Testis (tissue), 5 donors: ENCODE measurements at places on chromosomes 12 and 14. TPM values are rescaled to one million over a fixed set of nuclear protein-coding genes. Genes with fewer than 3 reads are reported as not detected.
A peak's percentile ranks its signal among the peaks of the same experiment; 100 is the strongest.

DNA sequence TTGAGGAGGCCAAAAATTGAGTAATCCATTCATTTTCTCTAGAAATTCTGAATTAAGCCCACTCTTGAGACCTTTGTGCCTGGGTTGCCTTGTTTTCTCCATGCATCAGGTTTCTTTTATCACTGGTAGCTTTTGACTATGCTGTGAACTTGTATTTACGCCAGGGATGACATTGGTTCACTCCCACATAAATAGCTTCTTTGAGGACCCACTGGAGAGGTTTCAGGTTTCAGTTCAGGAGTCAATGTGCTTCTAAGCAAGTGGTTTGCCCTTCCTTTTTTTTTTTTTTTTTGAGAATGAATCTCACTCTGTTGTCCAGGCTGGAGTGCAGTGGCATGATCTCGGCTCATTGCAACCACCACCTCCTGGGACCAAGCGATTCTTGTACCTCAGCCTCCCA is 10.2 kb upstream of the SLC17A8 start:
- no peak for DNase-seq

- DNase-seq = no peak
These were observed 117.6 kb downstream of the NCOR2 start for GRCh38 chr12:124449623-124450375.

DNA sequence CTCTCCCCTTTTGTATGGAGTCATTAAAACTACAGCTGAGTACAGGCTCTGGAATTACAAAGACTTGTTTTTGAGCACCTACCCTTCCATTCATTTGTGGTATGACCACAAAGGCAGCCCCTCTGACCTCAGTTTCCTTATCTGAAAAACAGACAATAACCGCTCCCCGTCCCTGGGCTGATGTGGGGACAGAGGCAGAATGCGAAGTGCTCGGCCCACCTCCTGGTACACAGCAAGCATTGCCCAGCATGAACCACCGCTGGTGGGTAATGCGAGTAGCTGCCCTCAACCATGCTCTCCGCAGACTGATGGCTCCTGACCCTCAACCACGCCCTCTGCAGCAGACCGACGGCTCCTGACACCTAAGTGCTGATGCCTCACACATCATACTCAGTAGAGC is 22.4 kb downstream of the P2RX2 start:
- DNase-seq = no peak

GRCh38 chr12:12506496-12506890 is 56.2 kb downstream of the DUSP16 start:
- DNase-seq = peak; percentile 49

DNA sequence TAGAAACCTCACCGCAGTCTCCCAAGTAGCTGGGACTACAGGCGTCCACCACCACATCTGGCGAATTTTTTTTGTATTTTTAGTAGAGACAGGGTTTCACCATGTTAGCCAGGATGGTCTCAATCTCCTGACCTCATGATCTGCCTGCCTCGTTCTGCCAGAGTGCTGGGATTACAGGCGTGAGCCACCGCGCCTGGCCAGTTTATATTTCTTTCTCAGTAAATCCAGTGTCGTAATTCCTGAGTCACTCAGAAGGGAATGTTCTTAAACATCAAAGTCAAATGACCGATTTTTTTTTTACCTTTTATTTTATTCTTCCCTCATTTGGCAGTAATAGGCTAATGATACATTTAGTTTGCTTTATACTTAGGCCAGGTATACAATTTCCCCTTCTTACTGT is 80.5 kb downstream of the FBXO33 start:
- no peak for DNase-seq

DNA sequence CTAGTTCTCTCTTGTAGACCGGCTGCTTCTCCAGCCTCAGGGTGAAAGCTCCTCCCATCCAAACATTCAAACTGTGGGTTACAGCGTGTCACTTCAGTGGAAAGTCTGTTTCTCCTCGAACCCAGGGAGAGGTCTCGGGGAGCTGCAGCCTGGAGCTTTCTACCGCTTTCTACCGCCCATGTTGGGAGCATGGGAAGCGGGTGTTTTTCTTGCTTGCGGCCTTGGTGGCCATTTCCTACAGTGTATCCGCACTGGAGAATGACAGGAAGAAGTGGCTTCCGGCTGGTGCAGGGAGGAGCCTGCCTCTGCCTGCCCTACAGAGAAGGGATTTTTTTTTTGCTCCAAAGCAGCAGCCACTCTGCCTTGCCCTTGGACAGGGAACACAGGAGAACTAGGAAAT is 21.2 kb downstream of the ZFP36L1 start:
- no peak for DNase-seq

Gene NKX2-1
- 0.43 TPM for total RNA-seq

Gene ZCCHC8
- total RNA-seq = 38.3 TPM

Gene CLEC4D
- total RNA-seq = 0.31 TPM
